ENCODE measurements at places on chromosomes 3 and 15. TPM values are rescaled to one million over a fixed set of nuclear protein-coding genes. Genes with fewer than 3 reads are reported as not detected.

GLCE gene
- total RNA-seq = 37.9 TPM

DZIP3 gene
- 18.5 TPM for total RNA-seq

- no peaks in the 10 kb centered on the region for H3K27me3 ChIP-seq
- peak; percentile 25 for DNase-seq
- H3K27ac ChIP-seq = peak overlapping the region; percentile 29
- no peak overlapping the region for H3K4me3 ChIP-seq
- no peaks in the 10 kb centered on the region for H3K4me1 ChIP-seq
Measured at GRCh38 chr3:68033867-68034266, 379.5 kb upstream of the SUCLG2 start.

GRCh38 chr15:68010361-68011153 lies 43.6 kb upstream of the PIAS1 start:
- no peak for DNase-seq
- no peaks in the 10 kb centered on the region for H3K36me3 ChIP-seq
- H3K27ac ChIP-seq = no peak overlapping the region
- no peak overlapping the region for H3K4me3 ChIP-seq
- no peaks in the 10 kb centered on the region for H3K4me1 ChIP-seq

- no peak overlapping the region for H3K4me3 ChIP-seq
- no peaks in the 10 kb centered on the region for H3K36me3 ChIP-seq
- no peak for DNase-seq
- no peak overlapping the region for H3K27ac ChIP-seq
Measured at GRCh38 chr3:133991637-133992036, 38.1 kb downstream of the SLCO2A1 start.

All from hepatocyte (in vitro differentiated cells).